ENCODE measurements at places on chromosomes 13 and 19. TPM values are rescaled to one million over a fixed set of nuclear protein-coding genes. Genes with fewer than 3 reads are reported as not detected.

GRCh38 chr13:110524541-110525257 is 36.8 kb downstream of the RAB20 start:
- no peak overlapping the region for H3K4me3 ChIP-seq
- peaks cover 19% of the 10 kb centered on the region for H3K4me1 ChIP-seq
- H3K36me3 ChIP-seq, result peaks cover 8% of the 10 kb centered on the region
- no peaks in the 10 kb centered on the region for H3K27me3 ChIP-seq
- peak overlapping the region; percentile 21 for H3K27ac ChIP-seq
- no peak for DNase-seq

- H3K27me3 ChIP-seq, result no peaks in the 10 kb centered on the region
- no peak overlapping the region for H3K4me3 ChIP-seq
Observed at GRCh38 chr13:32407854-32408253, 20.1 kb downstream of the N4BP2L1 start.

- no peak overlapping the region for H3K4me3 ChIP-seq
- no peak overlapping the region for H3K27ac ChIP-seq
- DNase-seq, result no peak
- H3K27me3 ChIP-seq, result no peaks in the 10 kb centered on the region
- no peaks in the 10 kb centered on the region for H3K36me3 ChIP-seq
Observed at GRCh38 chr19:31500197-31500830, 151.1 kb upstream of the TSHZ3 start.

- H3K27me3 ChIP-seq, result no peaks in the 10 kb centered on the region
- no peaks in the 10 kb centered on the region for H3K4me1 ChIP-seq
- H3K36me3 ChIP-seq, result no peaks in the 10 kb centered on the region
- no peak overlapping the region for H3K27ac ChIP-seq
- no peak overlapping the region for H3K4me3 ChIP-seq
Observed at GRCh38 chr13:32151240-32151639, 119.7 kb downstream of the FRY start.

Gene KLHL1
- 0.14 TPM for total RNA-seq

Gene CDADC1
- total RNA-seq, result 8.9 TPM
